ENCODE measurements at places on chromosomes 5 and 9.

- DNase-seq, result no peak
These were observed 68.2 kb downstream of the TLE1 start for GRCh38 chr9:81621118-81621517.

GRCh38 chr9:89611425-89611824 is 6.6 kb downstream of the GADD45G start:
- DNase-seq, result no peak

DNA sequence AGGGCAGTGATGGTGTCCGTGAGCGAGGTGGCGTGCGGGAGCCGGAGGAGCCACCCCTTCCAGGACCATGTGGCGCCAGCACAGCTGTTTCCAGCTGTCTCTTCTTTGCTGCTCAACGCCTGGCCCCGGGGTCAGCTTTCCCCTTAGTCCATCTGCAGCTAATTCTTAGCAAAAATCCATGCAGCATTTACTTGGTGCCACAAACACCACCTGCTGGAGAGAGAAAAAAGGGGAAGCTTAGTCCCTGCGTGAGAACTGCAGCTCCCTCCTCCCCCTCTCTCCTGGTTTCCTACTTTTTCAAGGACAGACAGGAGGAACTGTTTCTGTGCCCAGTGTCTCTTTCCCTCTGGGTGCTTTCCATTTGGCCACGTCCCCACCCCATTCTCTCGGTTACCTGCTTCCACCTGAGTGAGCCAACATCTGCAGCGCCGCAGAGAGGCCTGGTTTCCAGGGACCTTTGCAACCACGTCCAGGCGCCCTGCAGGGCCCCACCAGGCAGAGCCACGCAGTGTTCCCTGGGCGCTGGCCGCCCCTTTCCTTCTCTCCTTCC is 3.4 kb downstream of the SLC6A19 start:
- DNase-seq, result no peak

GRCh38 chr5:180494510-180495181 is 467 bp downstream of the CNOT6 start:
- DNase-seq, result no peak

DNA sequence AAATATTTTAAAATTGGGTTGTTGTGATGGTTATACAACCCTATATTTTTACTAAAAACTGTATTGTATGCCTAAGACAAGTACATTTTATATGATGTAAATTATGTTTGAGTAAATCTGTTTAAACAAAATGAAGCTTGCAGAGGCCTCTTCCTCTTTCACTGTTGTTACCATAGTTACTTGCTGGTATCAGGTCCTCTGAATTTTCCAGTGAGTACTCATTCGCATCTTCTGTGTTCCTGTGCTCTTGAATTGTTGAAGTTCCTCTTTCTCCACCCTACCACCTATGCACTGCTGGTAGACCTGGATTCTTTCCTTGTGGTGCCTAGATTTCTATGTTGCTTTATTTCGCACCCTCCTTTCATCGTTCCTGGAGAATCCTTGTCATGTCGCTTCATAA is 938.5 kb upstream of the ACO1 start:
- DNase-seq, result no peak

Measured in T1000 (cell line).